Stimulated activated CD4-positive, alpha-beta T cell treated with anti-CD3 and anti-CD28 coated beads, Interleukin-4, amount 100 ng/mL, for 4 hours (primary cell): ENCODE measurements at places on chromosomes 11 and 22.

DNA sequence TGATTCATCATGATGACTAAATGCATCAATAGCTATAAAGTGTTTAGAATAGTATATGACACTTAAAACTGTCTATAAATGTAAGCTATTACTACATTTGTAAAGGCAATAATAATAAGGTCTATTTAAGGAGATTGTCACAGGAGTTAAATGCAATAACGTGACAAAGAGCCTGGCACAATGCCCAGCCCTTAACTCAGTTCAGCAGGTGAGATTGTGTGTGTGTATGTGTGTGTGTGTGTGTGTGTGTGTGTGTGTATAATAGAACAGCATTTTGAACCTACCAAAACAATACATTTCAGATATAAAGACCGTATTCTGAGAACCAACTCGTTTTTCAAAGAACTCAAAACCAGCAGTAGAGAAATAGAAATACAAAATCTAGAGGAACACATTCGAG lies 177.5 kb downstream of the MYO18B start:
- no peak for DNase-seq

GRCh38 chr11:125670172-125670571 lies 10.5 kb downstream of the ACRV1 start:
- no peak for DNase-seq

- no peak for DNase-seq
Measured at GRCh38 chr11:1776331-1776851, 12.7 kb upstream of the CTSD start.

GRCh38 chr11:73294604-73295003 lies 13.5 kb upstream of the ARHGEF17 start:
- no peak for DNase-seq

GRCh38 chr11:82907371-82907770 lies 5.8 kb downstream of the DDIAS start:
- DNase-seq = no peak

DNA sequence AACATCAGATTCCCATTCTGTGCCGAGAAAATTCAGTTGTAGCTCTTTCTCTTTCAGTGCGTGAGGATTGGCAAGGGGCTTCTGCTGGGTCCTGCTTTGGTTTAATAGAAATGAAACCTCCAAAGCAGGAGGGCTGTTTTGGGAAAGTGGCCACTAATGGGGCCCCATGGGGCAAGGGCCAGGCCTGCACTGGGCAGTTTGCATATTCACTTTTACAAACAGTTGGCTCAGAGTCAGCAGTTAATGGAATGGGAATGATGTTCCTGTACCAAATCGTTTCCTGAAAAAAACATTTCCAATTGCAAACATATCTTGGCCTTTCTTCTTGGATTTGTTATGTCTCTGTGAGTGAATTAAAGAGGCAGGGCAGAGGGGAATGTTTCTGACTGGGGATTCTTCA lies 92.1 kb downstream of the PARVA start:
- DNase-seq = no peak

DNA sequence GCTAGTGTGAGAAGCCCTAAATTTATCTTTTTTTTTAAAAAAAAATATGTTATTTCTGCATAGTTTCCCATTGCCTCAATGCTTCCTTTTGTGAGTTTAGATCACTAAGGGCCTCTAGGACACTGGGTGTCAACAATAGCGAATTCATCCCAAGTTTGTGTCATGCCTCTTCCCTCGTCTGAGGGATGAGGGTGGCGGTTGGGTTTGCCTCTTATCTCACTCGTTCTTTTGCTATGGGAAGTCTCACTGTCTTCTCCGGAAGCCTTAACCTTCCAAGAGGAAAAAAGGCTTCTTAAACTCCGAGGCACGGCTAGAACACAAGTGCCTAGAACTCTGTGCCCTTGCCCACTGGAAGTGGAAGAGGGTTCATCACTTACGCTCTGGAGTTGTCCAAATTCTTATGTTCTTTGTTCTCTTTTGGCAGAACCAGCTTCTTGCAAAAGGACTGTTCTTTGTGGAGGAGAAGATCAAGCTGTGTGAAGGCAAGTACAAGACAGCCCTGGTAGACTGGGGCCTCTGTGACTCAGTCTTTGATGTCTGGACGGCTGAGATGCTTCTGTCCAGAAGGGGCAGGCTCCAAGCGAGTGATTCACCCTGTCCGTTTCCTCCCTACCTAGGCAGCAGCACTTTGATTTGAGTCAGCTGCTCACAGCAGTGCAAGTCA lies 78.5 kb downstream of the TRAF6 start:
- no peak for DNase-seq

DNA sequence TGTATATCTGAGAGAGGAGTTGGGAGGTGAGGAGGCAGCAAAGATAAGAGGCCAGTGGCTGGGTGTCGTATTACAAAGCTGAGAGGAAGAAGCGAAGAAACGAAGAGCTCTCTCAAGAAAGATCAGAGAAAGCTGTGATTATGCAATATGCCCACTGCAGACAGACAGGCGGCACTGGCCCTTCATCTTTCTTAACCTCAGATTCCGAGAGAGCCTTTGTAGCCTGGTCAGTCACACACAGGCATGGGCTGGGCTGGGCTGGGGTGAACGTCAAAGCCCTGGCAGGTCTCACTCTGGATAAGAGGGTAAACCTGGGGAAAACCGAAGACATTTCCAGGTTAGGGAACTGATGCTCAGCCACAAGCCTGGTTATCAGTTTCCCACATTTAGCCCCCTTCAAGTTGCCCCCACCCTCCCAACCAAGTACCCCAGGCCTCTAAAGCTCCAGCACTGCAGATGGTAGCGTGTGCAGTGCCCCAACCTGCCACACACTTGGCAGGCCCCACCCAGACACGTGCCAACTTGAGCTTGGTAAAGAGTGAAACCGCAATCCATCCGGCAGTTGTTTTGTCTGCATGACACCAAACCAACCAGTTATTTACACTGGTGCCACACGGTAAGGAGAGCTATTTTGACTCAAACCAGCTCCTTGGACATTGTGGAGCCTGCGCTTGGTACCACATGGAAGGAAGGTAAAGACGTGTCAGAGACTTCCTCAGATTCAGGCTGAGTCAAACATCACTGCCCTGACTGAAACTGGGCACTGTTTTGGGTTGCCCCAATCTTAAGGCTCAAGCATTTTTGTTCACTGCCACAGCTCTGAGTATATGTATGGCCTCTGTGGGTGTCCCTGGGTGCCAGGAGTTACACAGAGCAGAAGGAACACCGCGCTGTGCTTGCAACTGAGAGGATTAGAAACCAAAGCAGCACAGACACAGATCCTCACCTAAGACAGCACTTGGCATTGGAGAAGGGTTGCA lies 135.9 kb downstream of the FDX1 start:
- no peak for DNase-seq

DNA sequence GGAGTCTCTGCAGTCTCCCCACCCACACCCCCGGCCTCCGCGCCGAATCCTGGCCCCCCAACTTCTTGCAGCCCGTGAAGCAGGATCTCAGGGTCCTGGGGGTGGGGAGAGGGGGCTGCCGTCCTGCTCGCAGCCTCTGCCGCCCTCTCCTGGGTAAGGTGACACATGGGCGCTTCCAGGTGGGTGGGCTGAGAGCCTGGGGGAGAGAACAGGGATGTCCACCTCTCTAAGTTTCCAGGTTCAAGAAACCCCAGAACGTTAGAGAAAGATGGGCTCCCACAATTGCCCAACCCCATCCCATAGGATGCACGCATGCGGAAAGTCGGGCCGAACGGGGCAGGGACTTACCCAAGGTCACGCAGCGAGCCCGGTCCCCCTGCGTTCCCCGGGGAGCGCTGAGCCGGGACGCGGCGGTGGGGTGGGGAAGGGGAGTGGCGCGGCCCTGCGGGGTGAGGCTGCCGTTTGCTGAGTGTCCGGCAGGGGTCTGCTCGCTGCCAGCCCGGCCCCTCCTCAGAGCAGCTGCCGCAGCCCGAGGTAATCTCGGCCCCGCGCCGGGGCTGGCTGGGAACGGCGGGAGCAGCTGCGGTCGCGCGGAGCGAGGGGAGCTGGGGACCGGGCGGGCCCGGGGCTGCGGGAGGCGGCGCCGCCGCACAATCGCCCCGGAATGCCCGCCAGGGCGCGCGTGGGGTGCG lies 705 bp upstream of the CAPN1 start:
- peak; percentile 51 for DNase-seq

DNA sequence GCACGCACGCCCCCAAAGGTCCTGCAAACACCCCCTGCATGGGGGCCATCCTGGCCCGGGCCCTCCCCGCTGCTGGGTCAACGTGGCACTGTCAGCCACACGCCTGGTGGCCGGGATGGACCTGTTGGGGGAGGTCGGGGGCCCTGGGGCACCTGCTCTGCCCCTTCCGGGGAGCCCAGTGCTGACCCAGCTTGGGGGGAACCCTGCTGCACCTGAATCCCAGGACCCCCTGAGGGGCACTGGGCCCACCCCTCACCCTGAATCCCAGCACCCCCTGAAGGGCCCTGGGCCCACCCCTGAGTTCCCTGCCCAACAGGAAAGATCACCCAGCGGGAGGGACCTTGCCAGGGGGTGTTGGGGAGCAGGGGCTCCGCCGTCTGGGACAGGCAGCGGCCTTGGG lies 413 bp upstream of the MUC6 start:
- no peak for DNase-seq

DNA sequence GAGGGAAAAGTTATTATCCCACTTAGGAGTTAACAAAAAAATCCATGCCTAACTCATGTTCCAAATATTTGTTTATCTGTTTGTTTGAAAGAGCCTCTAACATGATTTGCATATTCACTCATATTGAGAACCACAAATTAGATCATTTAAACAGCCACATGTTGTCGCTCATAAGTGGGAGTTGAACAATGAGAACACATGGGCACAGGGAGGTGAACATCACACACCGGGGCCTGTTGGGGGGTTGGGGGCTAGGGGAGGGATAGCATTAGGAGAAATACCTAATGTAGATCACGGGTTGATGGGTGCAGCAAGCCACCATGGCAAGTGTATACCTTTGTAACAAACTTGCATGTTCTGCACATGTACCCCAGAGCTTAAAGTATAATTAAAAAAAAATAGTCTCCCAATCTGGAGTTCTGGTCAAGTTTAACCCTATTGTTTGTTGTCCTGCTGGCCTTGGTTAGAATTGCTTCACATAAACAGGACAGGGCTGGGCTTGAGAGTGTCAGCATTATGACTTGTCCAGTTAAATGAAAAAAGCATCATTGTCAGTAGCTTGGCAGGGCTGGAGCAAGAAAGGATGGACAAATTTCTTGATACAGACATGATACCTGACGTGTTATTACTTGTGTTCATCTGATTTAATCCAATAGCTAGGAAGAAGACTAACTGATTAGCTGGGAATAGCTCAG lies 57.8 kb upstream of the PSMA1 start:
- no peak for DNase-seq

DNA sequence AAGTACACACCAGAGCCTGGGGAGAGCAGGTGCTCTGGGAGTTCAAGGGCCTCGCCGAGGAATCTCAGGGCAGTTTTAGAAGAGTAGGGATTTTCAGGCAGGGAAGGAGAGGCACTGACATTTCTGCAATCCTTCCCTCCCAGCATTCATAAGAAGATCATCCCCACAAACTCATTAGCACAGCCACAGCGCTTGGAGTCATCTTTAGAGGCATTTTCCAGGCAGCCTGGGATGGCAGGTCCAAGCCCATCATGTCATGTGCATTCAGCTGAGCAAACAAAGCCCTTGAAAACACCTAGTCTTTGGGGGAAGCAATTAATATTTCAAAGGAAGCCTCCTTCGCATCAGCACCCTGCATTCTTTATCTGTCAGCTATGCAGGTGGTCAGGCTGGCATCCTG lies 43.8 kb downstream of the MAP6 start:
- DNase-seq = no peak

- DNase-seq = no peak
Measured at GRCh38 chr11:16911658-16912057, 102.6 kb downstream of the PLEKHA7 start.

- DNase-seq = no peak
Measured at GRCh38 chr11:15180212-15180792, 65.6 kb downstream of the INSC start.

DNA sequence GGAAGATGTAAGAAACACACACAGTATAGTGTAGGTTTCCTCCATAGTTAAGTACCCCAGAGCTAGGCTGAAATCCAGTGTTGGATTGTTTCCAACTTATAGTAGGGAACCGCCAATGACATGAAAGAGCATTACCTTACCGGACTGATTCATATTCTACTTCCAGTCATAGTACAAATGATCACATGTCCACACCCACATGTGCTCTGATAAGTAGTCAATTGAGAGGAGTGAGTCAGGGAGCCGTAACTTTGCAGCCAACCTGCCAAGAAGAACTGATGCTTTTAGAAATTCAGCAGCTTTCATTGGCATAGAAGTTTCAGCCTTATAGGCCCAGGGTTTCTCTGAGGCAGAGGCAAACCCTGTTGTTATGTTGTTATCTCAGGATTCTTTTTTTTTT lies 240.6 kb downstream of the ETS1 start:
- no peak for DNase-seq

DNA sequence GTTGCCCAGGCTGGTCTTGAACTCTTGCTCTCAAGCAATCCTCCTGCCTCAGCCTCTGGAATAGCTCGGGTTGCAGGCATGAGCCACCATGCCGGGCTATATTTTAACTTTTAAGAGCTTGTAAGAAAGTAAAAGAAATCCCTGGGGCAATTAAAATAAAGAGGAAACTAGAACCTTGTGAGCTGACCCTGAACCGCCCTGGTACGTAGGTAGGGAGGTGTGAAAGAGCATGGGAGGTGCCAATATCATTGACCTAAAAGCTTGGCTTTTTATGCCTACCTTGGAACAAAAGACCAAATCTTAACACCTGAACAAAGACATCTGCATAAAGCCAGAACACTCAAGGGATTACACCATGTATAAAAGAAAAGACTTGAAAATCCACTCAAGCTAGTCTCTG lies 595.1 kb downstream of the SOX6 start:
- DNase-seq = no peak

DNA sequence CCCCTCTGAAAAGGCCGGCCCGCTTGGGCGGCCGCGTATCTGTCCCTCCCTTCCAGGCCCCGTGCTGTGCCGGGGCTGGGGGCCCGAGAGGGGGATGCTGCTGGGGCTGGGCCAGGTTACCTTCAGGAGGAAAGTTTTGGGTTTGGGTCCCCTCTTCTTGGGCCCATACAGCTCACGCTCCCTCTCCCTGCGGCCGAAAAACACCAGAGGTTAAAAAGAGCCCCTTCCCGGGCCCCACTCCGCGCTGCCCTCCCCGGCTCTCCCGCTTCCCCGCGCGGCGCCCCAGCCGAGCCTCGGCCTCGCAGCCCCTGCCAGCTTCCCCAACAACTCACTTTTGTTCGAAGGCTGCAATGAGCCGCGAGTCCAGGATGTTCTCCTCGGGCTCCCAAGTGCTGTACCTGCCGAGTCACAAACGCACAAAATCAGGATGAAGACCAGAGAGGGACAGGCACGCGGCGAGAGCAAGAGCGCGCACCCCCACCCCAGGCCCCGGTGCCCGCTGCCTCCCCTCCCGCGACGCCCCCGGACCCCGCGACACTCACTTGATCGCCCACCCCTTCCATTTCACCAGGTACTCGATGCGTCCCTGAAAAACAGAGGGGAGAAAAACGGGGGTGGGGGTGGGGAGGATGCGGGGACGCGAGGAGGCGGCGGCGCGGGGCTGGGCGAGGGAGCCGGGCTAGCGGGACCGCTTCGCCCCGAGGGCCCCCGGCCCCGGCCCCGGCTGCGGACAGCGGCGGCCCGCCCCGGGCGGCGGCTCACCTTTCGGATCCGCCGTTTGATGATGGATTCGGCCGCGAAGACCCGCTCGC lies 450 bp downstream of the CBX6 start:
- peak; percentile 55 for DNase-seq
